MV-4-11 (cell line): ENCODE measurements at places on chromosomes 7 and 10.

GRCh38 chr10:67606572-67606971 is 89.4 kb downstream of the CTNNA3 start:
- no peak for DNase-seq

GRCh38 chr10:5604236-5604925 is 62.0 kb downstream of the ASB13 start:
- DNase-seq: no peak

- no peak for DNase-seq
These were observed 44.7 kb downstream of the ZAN start for GRCh38 chr7:100778061-100778621.

- DNase-seq: no peak
These were observed 195.5 kb upstream of the HPS1 start for GRCh38 chr10:98642281-98642680.

GRCh38 chr10:87622314-87623004 is 37.2 kb upstream of the PAPSS2 start:
- DNase-seq: no peak

DNA sequence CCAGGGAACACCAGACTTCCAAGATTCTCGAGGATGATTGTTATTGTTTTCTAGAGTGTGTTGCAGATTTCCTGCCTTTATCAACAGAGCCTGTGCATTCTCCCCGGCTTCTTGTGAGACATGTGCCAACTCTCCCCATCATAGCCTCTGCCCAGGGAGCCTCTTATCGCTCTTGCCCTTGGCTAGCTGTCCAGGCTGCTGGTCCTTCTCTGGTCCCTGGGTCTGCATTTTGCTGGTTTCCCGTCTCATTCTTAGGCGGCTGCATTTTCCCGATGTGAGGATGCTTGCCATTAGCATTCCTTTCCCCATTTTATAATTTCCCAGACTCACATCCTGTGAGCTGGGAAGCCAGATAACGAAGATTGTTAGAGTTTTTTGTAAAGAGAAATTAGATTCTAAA is 15.2 kb downstream of the SLC13A4 start:
- DNase-seq: no peak

DNA sequence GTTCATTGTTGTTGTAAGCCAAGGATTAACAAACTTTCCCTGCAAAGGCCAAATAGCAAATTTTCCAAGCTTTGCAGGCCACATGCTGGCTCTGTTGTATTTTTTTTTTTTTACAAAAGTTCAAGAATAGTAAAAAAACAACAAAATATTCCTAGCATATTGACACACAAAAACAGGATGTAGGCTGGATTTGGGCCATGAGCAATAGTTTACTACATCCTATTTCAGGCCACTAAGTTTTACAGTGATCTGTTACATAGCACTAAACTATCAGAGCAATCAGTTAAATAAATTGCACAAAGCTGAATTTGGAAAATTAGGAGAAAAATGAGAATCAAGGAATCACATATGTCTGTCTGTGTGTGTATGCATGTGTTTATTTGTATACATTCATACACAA is 491.8 kb upstream of the GHITM start:
- no peak for DNase-seq

GRCh38 chr10:129465796-129466702 is 992 bp upstream of the MGMT start:
- no peak for DNase-seq

GRCh38 chr10:100960251-100960650 is 9.1 kb upstream of the SEMA4G start:
- peak; percentile 9 for DNase-seq

- no peak for DNase-seq
These were observed at the start of gene LRCH4 for GRCh38 chr7:100585511-100586265. Gene LRCH4 (minus strand): TSS chr7:100586129. CDS start chr7:100586100, 29 bp downstream.

DNA sequence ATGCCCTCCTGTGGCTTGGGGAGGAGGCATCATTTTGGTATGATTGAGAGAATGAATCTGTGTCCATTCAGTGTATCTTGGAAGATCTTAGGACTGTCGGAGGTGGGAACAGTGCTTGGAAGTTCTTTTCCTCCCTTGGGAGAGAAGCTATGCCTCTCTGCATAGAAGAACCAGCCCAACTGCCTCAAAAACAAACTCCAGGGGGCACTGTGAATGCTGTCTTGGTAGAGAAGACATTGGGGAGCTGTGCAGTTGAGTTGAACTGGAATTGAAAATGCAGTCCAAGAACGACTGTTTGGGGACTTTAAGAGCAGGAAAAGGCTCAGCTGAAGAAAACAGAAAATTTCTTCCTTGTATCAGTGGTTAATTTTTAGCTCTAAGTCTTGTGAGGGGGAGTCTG is 4.9 kb upstream of the GJD4 start:
- DNase-seq: no peak

DNA sequence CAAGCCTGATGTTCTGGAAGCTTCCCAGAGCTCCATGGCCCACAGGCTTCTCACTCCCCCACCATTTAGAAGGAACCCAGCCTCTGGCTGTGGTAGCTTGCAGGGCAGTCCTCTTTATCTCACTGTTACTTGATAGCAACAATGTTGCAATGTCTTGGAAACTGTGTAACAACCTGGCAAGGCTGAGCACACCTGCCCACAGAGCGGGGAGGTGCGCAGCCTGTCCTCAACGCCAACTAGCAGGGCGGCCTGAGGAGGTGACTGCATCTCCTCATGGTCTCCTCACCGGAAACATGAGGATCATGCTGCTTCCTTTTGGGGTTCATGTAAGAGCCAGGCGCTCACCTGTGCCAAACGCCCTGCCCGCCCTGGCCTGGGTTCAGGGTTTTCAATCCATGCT is 43.7 kb upstream of the INSIG1 start:
- no peak for DNase-seq

DNA sequence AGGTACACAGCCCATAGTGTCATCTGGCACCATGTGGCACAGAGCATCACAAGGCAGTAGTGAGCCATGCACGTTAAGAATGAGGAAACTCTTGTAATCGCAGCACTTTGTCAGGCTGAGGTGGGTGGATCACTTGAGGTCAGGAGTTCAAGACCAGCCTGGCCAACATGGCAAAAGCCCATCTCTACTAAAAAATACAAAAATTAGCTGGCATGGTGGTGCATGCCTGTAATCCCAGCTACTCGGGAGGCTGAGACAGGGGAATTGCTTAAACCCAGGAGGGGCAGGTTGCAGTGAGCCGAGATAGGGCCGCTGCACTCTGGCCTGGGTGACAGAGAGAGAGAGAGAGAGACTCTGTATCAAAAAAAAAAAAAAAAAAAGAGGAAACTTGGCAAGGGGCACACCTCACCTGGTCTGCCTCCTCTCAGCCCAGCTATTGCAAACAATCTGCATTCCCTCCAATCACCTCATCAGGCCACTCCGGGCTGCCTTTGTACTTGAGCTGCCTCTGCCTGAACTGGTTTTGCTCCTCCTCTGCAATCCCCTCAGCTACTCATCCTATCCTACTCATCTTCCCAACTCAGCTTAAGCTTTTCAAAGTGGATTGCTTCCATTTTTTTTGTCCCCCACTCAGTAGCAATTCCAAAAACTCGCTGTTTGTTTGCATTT is 46.0 kb upstream of the OPTN start:
- DNase-seq: peak; percentile 18

DNA sequence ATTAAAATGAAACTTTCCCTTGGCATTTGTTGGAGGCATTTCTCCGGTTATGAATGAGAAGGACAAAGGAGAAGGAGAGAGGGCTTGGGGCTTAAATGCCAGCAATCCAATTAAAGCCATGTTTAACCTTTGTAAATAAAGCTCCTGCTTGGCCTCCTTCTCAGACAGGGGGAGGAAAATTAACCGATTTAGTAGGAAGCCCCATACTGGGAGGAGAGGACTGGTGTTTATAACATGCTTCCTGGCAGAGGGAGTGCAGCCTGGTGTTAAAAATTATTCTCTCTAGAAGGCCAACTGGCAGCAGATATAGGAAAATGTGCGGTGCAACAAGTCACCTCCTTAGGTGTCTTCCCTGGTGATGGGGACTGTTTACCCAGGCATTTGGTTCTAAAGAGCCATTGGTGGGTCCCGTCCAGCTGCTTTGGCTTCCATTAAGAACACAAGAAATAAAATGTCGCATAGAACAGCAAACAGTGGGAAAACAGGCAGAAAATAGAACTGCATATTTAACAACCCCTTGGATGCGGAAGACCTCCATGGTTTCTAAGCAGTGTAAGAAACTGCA is 846.5 kb downstream of the TYW1 start:
- no peak for DNase-seq

GRCh38 chr10:7789390-7789789 is 1.4 kb downstream of the ATP5F1C start:
- DNase-seq: no peak

- peak; percentile 75 for DNase-seq
These were observed 95.8 kb downstream of the HIP1 start for GRCh38 chr7:75642810-75643486.

- no peak for DNase-seq
These were observed 425.0 kb downstream of the GPAM start for GRCh38 chr10:111758593-111758992.

DNA sequence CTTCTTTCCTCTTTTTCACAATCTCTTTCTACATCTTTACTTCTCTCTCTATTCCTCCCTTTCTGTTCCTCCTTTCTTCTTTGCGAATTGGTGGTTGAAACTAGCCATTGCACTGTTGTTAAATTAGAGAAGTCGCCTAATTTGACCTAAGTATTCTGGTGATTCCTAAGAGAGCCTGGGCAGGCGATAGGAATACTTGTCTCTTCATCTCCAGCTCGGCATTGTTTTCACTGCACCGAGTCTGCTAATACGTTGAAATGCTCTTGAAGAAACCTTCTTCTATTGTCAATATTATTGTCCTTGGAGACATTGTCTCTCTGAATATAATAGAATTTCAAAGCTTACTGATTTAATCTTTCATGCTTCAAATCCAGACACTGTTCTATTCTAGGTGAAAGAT is 31.7 kb downstream of the KCND2 start:
- no peak for DNase-seq

DNA sequence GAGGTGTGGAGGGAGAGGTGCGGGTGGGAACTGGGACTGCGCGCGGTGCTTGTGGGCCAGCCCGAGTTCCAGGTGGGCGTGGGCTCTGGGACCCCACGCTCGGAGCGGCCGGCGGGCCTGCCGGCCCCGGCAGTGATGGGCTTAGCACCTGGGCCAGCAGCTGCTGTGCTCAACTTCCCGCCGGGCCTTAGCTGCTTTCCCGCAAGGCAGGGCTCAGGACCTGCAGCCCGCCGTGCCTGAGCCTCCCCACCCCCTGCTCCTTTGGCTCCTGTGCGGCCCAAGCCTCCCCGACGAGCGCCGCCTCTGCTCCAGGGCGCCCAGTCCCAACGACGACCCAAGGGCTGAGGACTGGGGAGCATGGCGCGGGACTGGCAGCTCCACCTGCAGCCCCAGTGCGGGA is 232.7 kb downstream of the FGFR2 start:
- no peak for DNase-seq

DNA sequence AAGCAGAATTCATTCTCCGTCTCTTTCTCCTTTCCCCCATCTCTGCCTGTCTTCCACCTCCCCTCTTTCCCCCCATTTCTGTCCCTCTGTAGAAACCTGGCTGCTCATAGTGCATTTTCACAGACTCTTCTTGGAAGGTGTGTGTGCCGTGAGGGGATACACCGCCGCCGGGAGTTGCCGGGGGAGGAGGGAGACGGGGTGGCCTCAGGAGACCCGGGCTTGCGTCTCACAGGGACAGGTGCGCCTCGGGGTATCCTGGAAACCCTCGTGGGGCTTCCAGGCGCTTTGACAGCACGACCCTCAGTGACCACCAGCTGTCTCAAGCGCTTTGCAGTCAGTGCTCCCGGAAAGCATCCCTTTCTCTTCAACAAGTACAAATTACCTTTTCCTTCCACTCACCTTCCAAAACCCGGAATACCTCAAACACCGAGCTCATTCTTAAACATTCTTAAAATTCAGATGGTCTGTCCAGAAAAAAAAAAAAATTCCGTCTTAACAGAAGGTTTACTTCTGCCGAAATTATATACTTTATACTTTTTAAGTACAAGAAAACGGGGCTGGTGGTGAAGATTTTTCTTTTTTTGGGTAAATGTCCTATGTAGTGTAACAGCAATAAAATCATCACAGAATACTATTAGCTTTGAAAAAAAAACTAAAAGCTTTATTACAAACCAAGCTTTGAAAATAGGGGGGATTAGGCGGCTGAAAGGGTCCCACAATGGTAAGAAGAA is 8.2 kb downstream of the EMX2 start:
- no peak for DNase-seq

- peak; percentile 86 for DNase-seq
These were observed 44.8 kb downstream of the PRPF18 start for GRCh38 chr10:13631594-13631993.

- no peak for DNase-seq
These were observed 168.9 kb downstream of the CDK14 start for GRCh38 chr7:90764848-90765570.

DNA sequence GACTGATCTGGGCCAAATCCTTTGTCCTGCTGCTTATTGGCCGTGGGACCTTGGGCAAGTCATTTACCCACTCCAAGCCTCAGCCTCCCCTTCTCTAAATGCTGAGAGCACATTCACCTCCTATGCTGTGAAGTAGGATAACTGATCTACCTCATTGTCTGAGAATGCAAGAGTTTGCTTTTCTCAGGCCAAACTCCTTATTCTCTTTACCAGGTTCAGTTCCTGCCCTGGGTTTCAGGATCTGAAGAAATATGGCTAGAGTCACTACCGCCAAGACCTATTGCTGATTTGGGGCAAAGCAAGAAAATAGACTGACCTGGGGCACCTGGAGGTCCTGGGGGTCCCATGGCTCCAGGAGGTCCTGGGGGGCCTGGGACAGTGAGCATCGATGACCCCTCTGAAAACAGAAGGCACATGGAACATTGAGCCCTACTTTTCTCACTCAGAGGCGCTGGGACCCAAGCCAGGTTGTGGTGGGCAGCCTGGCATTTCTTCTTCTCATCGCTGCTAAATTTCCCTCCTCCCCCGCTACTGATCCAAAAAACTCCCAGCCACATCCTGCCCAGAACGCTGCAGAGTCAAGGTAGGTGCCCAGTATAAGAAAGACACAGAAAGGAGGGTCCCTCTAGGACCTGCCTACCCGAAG is 42.4 kb downstream of the COL17A1 start:
- no peak for DNase-seq

DNA sequence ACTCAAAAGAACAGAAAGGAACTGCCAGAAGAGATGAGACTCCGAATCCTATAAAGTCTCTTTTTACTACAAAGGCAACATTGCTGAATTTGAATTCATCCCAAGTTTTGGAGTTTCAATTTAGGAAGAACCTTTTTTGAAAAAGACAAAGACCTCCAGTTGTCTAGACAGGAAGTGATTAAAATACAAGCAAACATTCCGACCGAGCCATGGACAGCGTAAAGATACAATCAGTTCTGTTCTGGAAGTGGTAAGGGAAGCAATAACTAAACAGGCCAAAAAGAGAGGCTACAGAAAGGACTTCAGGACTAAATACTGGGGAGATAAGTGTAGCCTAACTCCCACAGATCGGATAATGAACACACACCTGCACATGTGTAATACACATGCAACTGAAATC is 101.0 kb downstream of the SMURF1 start:
- DNase-seq: no peak

- DNase-seq: no peak
These were observed 39.5 kb downstream of the ADK start for GRCh38 chr10:74190494-74190893.

- peak; percentile 65 for DNase-seq
These were observed 29.0 kb downstream of the ATOH7 start for GRCh38 chr10:68202960-68203353.
